ENCODE measurements at places on chromosomes 4 and X. TPM values are rescaled to one million over a fixed set of nuclear protein-coding genes. Genes with fewer than 3 reads are reported as not detected.

Gene NXF3
- total RNA-seq = not detected

Gene SSX2B
- total RNA-seq = not detected

Gene ARL13A
- not detected for total RNA-seq

Gene BMP3
- total RNA-seq = not detected

Gene ACE2
- total RNA-seq = not detected

Gene ALAS2
- not detected for total RNA-seq

Gene BRS3
- not detected for total RNA-seq

Gene PORCN
- 9.0 TPM for total RNA-seq

Gene YY2
- 0.88 TPM for total RNA-seq

Gene TMEM31
- total RNA-seq = 0.79 TPM

Gene OTC
- total RNA-seq = not detected

Gene FAM3A
- 27.6 TPM for total RNA-seq

Gene AMBN
- total RNA-seq = not detected

Gene C4orf51
- total RNA-seq = not detected

Gene EOLA1
- 29.4 TPM for total RNA-seq

Gene IL9R
- total RNA-seq = 1.2 TPM

Gene HEPH
- not detected for total RNA-seq

Gene SPATA4
- total RNA-seq = not detected

Gene SLAIN2
- 55.7 TPM for total RNA-seq

Gene SPANXA1
- total RNA-seq = not detected

Gene SYNPO2
- total RNA-seq = 0.16 TPM

Gene CT45A10
- total RNA-seq = not detected

Gene CLCN4
- not detected for total RNA-seq

Gene CXCL13
- total RNA-seq = 5.1 TPM

Gene SMIM10L2A
- total RNA-seq = 0.16 TPM

Gene PLP1
- total RNA-seq = not detected

Gene SPATA18
- total RNA-seq = 0.39 TPM

Gene ODAPH
- total RNA-seq = not detected

Gene MAGEA11
- total RNA-seq = not detected

Gene LANCL3
- 0.18 TPM for total RNA-seq

Gene NOX1
- total RNA-seq = not detected

Measured in activated CD4-positive, alpha-beta T cell treated with anti-CD3 and anti-CD28 coated beads for 36 hours (primary cell).